KG1 (cell line): ENCODE measurements at places on chromosomes 6 and 20.

- no peak for DNase-seq
Measured at GRCh38 chr6:56246881-56247653, at the start of gene COL21A1. COL21A1 (minus strand) TSS chr6:56247580; CDS start chr6:56182618, 64,962 bp downstream.

DNA sequence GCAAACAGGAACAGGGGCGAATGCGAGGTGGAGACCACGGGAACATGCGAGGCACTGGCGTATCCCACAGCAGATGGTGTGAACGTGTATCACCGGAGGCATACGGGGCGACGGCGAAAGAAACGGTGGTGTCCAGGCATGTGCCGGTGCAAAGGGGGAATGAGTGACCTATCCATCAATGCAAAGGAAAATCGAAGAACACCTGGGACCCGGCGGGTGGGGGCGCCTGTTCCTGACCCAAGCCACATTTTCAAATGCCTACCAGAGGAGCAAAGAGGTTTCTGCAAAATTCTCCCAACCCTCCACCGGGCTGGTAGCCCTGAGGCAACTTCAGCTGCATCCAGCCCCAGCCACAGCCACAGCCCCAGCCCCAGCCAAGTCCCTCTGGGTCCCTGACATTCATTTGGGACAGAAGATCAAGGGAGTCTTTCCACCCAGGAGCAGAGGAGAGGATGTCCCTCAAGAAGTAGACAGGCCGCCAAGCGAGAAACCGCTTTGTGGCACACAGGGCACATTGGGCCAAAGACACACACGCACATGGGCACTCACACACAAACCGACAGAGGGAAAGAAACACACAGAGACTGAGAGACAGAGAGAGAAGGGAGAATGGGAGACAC is 164.0 kb upstream of the ZNF337 start:
- DNase-seq: no peak

- no peak for DNase-seq
Measured at GRCh38 chr6:123802351-123802696, 1.3 kb upstream of the NKAIN2 start.

GRCh38 chr20:2695206-2695983 is 2.8 kb downstream of the EBF4 start:
- DNase-seq: no peak

DNA sequence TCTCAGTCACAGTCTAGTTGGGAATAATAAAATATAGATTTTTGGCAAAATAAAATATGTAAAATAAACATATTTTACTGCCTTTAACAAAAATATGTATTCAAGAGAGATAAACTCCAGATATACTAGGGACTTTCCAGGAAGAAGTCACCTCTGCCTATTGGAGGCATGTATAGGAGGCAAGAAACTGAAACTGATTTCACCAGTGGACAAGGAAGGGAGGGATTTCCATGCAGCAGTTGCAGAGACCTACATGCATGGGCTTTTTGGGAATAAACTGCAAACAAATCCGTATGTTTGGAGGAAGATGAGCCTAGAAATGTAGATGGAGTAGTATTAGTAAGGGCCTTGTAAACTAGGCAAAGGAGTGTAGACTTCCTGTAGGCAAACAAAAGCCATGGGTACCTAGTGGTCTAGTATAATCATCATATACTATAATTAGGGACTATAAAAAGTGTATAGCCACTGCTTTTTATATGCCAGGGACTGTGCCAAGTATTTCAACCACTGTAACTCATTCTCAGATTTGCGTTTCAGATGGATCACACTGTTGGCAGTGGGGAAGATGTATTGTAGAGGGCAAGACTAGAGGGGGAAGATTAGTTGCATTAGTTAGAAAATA is 38.9 kb downstream of the CD109 start:
- DNase-seq: no peak

DNA sequence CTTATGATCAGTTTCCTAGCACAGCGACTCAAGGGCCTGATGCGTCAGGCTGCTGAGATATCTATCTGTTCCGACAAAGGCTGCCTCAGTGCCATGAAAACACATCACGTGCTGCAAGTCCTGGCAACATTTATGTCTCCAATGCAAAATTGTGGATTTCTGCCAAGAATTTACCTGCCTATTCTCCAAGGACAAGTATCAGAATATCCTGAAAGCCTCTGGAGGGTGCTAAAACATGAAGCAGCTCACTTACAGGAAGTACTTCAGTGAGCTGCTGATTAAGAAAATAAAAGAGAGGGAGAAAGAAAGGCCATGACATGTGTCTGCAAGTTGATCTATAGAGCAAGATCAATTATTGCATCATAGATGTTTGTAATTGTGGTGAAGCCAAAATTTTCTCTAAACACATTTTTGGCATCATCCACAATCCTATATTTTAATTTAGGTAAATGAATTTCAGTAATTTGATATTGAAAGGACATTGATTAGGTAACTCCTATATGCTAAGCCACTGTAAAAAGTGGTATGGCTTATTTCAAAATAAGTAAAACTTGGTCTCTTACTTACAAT is 25.8 kb upstream of the TPBG start:
- no peak for DNase-seq

DNA sequence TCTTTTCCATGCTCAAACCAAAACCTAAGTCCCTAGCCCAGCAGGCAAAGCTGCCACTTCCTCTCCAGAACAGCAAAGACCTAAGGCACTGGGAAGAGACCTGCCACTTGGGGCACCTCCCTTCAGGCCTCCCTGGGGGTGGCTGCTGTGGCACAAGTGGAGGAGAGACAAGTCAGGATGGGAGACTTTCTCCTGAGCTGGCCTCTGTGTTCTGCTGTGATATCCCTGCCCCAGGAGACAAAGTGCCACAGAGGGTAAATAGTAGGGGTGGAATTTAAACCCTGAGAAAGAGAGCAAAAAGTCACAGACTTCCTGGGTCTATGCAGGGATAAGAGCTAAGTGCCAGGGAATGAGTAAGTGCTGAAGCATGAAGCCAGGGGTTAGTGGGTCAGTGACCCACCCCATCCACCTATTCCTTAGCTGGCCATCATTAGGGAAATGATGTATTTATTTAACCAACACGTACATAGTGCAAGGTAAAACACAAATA is 84.2 kb downstream of the MRPL14 start:
- DNase-seq: no peak

GRCh38 chr6:2085657-2086056 is 159.7 kb downstream of the GMDS start:
- no peak for DNase-seq

DNA sequence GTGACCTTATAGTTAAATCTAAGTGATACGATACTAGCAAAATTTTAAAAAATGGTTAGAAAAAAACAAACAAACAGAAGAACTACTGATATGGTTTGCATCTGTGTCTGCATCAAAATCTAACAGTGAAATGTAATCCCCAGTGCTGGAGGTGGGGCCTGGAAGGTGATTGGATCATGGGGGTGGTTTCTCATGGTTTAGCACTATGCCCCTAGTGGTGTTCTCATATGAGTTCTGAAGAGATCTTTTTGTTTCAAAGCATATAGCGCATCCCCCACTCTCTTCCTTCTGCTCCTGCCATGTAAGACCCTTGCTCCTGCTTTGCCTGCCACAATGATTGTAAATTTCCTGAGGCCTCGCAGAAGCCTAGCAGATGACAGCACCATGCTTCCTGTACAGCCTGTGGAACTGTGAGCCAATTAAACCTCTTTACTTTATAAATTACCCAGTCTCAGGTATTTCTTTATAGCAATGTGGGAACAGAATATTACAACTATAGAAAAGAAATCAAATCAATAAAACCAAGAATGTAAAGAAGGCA is 5.4 kb downstream of the FBXL4 start:
- no peak for DNase-seq

- no peak for DNase-seq
Measured at GRCh38 chr6:156062091-156062563, 606.5 kb upstream of the NOX3 start.

- no peak for DNase-seq
Measured at GRCh38 chr6:20875369-20875963, 341.2 kb downstream of the CDKAL1 start.

GRCh38 chr6:15945593-15946159 is 183.2 kb upstream of the MYLIP start:
- DNase-seq: no peak

DNA sequence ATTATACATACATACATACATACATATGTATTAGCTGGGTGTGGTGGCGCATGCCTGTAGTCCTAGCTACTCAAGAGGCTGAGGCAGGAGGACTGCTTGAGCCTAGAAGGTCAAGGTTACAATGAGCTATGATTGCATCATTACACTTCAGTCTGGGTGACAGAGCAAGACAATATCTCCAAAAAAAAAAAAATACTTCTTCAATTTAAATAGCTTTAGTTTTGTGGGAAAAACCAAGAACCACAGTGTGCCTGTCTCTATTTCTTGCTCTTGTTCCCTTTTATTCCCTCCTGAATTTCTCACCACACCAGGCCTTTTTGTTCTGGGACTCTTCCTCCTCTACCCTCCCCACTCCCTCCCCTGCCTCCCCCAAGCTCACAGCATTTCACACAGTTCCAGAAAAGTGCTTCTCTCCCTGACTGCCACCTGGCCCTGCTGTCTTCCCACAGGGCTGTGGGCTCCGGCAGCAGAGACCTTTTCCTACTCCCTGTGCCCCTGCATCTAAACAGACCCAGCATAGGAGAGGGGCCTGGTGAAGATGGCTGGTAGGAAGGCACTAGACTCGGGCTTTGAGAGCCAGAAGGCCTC is 1.3 kb downstream of the C20orf203 start:
- no peak for DNase-seq

- DNase-seq: peak; percentile 10
Measured at GRCh38 chr6:145028144-145028818, 707.0 kb downstream of the EPM2A start.

- no peak for DNase-seq
Measured at GRCh38 chr6:146984251-146984924, 219.8 kb upstream of the STXBP5 start.

DNA sequence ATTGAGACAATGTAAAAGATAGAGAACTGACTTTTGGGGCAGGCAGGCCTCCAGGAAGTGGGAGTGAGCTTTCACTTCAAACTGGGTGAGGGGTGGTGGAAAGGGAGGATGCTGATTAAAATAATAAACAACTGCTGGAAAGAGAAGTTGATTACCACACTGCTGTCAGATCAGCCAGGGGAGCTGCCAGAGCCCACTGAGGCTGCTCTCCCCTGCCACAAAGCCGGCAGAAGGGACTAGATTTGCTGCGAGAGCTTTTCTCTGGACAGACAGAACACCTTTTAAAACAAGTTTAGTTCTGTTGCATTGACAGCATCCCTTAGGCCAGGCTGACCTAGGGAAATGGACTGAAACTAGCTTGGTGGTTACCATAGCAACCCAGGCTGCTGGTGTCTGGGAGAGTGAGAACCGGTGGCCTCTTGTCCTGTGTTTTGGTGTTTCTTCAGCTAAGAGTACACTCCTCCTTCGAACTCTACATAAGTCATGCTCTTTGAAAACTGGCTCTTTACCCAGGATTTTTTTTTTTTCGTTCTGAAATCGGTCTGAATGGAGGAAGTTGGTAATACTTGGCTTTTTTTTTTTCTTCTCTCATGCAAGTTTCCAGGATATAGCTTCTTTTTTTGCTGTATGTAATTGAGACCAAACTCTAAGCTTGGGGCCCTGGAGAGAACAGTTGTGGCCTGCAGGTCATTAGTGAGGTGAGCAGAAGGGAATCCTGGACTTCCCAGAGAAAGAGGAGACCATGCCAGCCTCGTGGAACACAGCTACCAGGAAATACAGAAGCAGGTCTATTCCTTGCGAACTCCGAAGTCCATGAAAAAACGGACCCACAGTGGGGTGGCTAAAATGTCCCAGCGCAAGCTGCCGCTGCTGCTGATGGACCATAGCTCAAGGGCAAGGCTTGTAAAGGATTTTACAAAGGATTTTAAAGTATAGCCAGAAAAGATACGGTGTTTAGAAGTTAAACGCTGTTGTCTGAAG is 374.4 kb downstream of the UTRN start:
- no peak for DNase-seq

GRCh38 chr6:26087284-26088115 is at the start of gene HFE:
HFE (plus strand) TSS chr6:26087429; CDS start chr6:26087441, 12 bp downstream.
- no peak for DNase-seq

DNA sequence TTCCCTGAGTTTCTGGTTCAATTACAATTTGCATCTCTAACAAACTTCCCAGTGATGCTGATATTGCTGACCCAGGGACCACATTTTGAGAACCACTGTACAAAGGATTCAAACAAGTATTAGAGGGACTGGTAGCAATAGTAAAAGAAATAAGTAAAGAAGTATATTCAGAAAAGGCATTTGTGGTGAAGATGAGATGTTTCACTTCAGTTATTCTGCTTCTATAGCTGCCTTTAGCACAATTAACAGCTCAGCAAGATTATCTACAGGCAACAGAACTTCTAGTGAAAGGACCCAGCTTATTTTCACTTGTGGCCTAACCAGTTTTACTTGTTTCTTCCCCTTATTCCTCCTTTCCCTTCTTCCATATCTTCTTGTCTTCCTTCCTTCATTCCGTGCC is 149.4 kb downstream of the PHF3 start:
- DNase-seq: no peak

DNA sequence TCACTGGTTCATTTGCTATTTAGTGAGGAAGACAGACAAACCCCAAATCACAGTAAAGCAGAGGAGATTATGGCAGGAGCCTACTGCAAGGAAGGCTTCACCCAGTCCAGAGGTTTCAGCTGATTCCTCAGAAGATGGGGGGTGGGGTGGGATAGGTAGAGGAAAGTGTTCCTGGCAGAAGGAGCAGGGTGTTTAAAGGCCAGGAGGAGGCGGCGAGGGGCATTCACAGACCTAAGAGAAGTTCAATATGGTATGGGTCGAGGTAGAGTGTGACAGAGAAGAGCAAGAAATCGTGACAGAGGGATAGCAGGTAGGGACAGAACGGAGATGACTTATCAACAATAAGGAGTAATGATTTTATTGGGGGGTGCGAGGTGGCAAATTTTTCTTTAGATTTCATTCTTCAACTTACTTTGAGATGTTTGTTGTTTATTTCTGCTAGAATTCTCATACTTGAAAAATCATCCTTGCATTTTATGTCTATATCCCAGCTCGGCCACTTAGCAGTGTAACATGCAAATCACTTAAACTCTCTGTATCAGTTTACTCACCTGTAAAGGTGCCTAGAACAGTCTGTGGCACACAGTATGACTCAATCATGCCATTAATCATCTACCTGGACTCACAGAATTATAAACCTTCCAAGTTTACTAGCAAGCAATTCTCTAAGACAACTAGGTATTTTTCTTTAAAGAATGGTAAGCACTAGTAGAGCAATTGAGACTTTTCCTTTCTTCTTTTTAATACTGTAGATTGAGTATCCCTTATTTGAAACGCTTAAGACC is 176.7 kb downstream of the REV3L start:
- no peak for DNase-seq

DNA sequence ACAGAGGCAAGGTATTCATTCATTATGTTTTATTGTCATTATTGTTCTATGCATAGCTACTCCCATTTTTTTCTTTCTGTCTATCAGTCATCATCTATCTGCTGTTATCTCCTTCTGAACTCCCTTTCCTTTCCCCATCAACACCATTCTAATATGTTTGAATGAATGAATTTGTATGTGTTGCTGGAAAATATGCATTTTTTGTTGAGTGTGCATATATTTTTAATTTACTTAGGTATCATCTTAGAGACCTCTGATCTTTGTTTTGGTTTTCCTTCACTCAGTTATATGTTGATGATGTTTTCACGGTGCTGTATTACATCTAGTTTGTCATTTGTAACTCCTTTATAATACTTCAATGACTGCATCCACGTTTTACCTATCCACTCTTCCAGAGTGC is 12.1 kb upstream of the PRL start:
- no peak for DNase-seq
